ENCODE measurements at places on chromosomes 4 and X. TPM values are rescaled to one million over a fixed set of nuclear protein-coding genes. Genes with fewer than 3 reads are reported as not detected.

- H3K27ac ChIP-seq: no peak overlapping the region
- H3K4me1 ChIP-seq: peaks cover 9% of the 10 kb centered on the region
- no peak overlapping the region for H3K4me3 ChIP-seq
- no peaks in the 10 kb centered on the region for H3K27me3 ChIP-seq
- no peak for DNase-seq
Observed at GRCh38 chr4:125794989-125795388, 480.2 kb downstream of the FAT4 start.

GRCh38 chr4:3287271-3287971 lies 5.4 kb upstream of the RGS12 start:
- no peaks in the 10 kb centered on the region for H3K36me3 ChIP-seq
- no peak overlapping the region for H3K4me3 ChIP-seq
- no peak overlapping the region for H3K27ac ChIP-seq
- no peak for DNase-seq
- peaks cover 9% of the 10 kb centered on the region for H3K4me1 ChIP-seq

GRCh38 chrX:115373308-115373707 lies 83.8 kb downstream of the LUZP4 start:
- no peaks in the 10 kb centered on the region for H3K27me3 ChIP-seq
- peak; percentile 52 for DNase-seq
- H3K4me3 ChIP-seq: no peak overlapping the region
- no peaks in the 10 kb centered on the region for H3K36me3 ChIP-seq
- H3K27ac ChIP-seq: peak overlapping the region; percentile 36

Gene RAB41
- not detected for total RNA-seq

Gene F8A2
- not detected for total RNA-seq

- no peak overlapping the region for H3K27ac ChIP-seq
- no peak overlapping the region for H3K4me3 ChIP-seq
- H3K4me1 ChIP-seq: no peaks in the 10 kb centered on the region
- H3K27me3 ChIP-seq: no peaks in the 10 kb centered on the region
Observed at GRCh38 chr4:99847362-99847976, 30.8 kb downstream of the DAPP1 start.

DNA sequence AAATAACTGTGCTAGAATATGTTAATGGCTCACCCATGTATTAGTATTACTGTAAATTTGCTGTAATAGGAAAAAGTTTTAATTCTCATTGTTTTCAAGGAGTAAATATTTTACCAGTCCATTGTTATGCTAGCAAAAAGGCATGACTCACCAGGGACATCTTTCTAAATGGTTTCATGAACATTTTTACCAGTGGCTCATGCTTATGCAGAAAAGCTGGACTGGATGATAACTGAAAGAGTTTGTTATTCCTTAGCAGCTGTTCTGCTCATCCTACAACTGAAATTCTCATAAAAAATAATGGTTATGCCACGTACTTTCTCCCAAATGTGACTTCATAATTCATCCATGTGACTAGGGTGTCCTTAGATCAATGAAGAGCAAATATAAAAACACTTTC lies 111.9 kb upstream of the PCDH18 start:
- no peak overlapping the region for H3K27ac ChIP-seq
- H3K36me3 ChIP-seq: no peaks in the 10 kb centered on the region

Gene PRPS1
- 177 TPM for total RNA-seq

- DNase-seq: peak; percentile 69
- no peak overlapping the region for H3K27ac ChIP-seq
- H3K4me1 ChIP-seq: peaks cover 44% of the 10 kb centered on the region
- H3K36me3 ChIP-seq: no peaks in the 10 kb centered on the region
- peak overlapping the region; percentile 73 for H3K4me3 ChIP-seq
Observed at GRCh38 chrX:40104985-40105834, 7.5 kb upstream of the BCOR start.

DNA sequence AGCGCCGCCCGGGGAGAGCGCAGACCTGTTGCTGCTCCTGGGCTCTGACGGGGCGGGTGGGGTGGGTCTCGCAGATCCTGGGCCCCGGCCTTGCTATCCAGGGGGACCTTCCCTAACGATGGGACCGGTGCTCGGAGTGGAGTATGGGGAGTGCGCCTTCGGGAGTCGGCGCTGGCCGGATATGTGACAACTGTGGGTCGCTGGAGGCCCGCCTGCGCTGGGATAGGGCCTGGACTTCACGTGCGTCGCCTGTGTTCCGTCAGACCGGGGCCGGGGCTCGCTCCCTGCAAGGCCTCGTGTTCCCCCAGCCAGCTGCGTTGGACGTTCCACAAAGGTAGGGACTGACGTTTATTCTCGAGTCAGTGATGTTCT lies 1.3 kb downstream of the TBL1X start:
- H3K36me3 ChIP-seq: no peaks in the 10 kb centered on the region
- no peak overlapping the region for H3K27ac ChIP-seq
- peak overlapping the region; percentile 78 for H3K4me3 ChIP-seq
- H3K4me1 ChIP-seq: peaks cover 21% of the 10 kb centered on the region

Gene KIF4A
- total RNA-seq: 77.6 TPM

- no peaks in the 10 kb centered on the region for H3K27me3 ChIP-seq
- H3K4me1 ChIP-seq: peaks cover 17% of the 10 kb centered on the region
- no peak overlapping the region for H3K27ac ChIP-seq
Observed at GRCh38 chr4:147791865-147792264, 60.0 kb downstream of the ARHGAP10 start.

DNA sequence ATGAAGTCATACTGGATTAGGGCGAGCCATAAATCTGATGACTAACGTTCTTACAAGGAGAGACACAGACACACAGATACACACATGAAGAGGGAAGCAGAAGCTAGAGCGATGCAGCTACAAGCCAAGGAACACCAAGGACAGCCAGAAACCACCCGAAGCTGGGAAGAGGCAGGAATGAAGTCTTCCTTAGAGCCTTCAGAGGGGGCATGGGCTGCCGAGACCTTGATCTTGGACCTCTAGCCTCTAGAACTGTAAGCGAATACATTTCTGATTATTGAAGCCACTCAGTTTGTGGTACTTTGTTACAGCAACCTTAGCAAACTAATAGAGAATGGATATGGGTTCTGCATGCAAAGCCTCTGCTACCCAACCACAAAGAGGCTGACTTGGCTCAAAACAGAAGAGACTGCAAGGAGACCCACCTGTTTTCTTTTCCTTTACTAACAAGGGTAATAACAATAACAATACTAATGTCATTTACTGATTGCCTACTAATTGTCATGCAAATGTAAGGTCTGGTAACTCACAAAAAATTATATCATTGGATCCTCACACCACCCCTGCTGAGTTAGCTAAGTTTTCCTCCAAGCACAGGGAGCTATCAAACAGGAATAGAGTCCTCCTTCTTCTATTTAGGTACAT lies 10.1 kb upstream of the LDB2 start:
- no peak overlapping the region for H3K4me3 ChIP-seq
- no peak for DNase-seq
- no peaks in the 10 kb centered on the region for H3K4me1 ChIP-seq

Gene EXOC1L
- not detected for total RNA-seq

- H3K4me3 ChIP-seq: no peak overlapping the region
- no peak overlapping the region for H3K27ac ChIP-seq
- H3K36me3 ChIP-seq: no peaks in the 10 kb centered on the region
- DNase-seq: no peak
Observed at GRCh38 chrX:11016728-11017127, 94.4 kb upstream of the HCCS start.

DNA sequence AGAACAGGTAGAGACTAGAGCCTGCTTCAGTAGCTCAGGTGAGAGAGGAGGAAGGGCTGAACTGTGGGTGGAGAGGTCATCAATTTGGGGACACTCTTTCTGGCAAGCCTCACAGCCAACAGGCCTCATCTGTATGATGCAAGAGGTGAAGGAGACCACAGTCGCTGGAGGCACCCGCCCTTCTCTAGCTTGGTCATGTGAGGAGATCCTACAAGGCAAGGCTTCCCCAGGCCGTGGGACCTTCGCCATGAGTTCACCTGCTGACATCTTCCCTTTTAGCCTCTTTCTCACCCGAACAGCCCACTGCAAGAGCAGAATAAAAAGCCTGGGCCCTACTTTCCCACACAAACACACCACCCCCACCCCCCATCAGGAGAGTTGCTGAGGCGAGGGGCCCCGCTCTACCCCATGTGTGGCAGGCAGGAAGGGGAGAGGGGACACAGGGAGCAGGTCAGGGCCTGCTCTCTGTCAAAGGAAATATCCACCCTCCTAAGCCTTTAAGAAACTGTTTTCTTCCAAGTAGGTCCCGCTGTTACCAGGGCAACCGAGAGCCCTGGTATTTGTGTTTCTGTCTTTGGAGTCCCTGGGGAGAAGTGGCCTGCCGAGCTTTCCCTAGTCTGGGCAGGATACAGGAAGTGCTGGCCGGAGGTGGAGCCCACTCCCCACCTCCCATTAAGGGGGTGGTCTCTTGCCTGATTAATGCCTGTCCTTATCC lies 8.1 kb downstream of the RTL5 start:
- H3K27ac ChIP-seq: no peak overlapping the region
- H3K4me3 ChIP-seq: no peak overlapping the region
- no peaks in the 10 kb centered on the region for H3K36me3 ChIP-seq

Gene TBX22
- 0.53 TPM for total RNA-seq

Gene AMMECR1
- total RNA-seq: 20.3 TPM

Gene SPANXD
- not detected for total RNA-seq

Gene MCF2
- total RNA-seq: 0.09 TPM

GRCh38 chrX:130531066-130531465 lies 129.3 kb downstream of the RBMX2 start:
- H3K4me1 ChIP-seq: no peaks in the 10 kb centered on the region
- H3K27ac ChIP-seq: no peak overlapping the region
- H3K4me3 ChIP-seq: no peak overlapping the region
- no peak for DNase-seq
- no peaks in the 10 kb centered on the region for H3K36me3 ChIP-seq

Gene CCDC160
- total RNA-seq: 21.6 TPM

DNA sequence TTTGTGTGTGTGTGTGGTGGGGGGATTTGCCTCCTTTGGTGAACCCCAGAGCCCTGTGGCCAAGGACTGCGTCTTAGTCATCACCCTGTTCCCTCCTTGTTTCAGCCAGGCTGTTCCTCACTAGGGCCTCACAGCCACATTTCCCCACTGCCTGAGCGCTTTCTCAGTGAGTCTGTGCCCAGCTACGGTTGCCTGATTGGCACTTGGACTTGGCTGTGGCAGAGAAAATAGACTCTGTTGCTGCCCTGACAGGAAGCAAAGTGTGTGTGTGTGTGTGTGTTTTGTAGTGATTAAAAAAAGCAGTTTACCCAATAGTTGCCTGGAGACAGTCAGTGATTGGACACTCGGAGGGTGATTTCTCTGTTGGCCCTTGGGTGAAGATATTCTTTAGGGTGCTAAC lies 113.0 kb downstream of the UCHL1 start:
- H3K4me1 ChIP-seq: peaks cover 8% of the 10 kb centered on the region
- no peaks in the 10 kb centered on the region for H3K36me3 ChIP-seq
- DNase-seq: no peak
- H3K4me3 ChIP-seq: no peak overlapping the region
- no peak overlapping the region for H3K27ac ChIP-seq

GRCh38 chrX:16910376-16910775 lies 36.1 kb upstream of the REPS2 start:
- H3K36me3 ChIP-seq: no peaks in the 10 kb centered on the region
- no peaks in the 10 kb centered on the region for H3K27me3 ChIP-seq
- no peaks in the 10 kb centered on the region for H3K4me1 ChIP-seq
- no peak overlapping the region for H3K27ac ChIP-seq
- no peak for DNase-seq

Gene RAB28
- total RNA-seq: 67.3 TPM
